ENCODE measurements at places on chromosomes 6 and 20.

DNA sequence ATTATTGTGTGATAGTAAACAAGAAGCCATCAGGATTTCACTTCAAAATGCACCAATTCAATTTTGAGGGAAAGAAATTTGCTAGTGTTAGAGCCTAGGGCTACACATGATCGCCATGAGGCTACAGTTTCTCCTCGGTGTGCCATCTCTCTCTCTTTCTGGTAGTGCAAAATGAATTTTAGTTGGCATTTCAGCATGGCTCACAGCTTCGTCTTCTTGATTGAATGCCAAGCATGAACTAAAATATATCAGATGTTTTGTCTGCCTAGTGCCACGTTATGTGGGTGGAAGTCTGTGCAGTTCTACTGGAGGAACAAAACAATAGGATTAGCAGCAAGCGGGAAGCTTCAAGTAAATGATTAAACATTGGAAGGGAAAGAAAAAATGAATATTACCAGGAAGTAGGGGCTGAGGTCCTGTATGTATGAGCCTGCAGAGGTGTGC is 6.8 kb upstream of the MRAP2 start:
- no peak for DNase-seq

- DNase-seq, result no peak
These were observed 23.1 kb upstream of the BMP7 start for GRCh38 chr20:57289391-57290177.

DNA sequence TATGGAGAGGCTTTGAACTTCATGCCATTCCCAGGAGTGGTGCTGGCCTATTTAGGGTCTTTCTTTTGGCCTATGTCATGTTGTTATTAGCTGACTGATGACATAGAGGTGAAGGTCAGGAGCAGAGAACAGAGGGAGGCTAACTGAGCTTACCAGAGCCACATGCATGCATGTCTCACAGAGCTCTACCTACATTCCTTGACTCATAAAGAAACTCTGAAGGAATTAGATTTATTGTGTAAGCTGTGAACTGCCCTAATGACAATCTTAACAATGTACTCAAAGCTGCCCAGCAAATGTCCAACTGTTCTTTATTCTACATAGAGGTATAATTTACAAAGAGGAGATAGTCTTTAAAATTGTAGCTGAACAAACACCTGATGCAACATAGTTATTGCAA is 192.7 kb upstream of the CNR1 start:
- no peak for DNase-seq

DNA sequence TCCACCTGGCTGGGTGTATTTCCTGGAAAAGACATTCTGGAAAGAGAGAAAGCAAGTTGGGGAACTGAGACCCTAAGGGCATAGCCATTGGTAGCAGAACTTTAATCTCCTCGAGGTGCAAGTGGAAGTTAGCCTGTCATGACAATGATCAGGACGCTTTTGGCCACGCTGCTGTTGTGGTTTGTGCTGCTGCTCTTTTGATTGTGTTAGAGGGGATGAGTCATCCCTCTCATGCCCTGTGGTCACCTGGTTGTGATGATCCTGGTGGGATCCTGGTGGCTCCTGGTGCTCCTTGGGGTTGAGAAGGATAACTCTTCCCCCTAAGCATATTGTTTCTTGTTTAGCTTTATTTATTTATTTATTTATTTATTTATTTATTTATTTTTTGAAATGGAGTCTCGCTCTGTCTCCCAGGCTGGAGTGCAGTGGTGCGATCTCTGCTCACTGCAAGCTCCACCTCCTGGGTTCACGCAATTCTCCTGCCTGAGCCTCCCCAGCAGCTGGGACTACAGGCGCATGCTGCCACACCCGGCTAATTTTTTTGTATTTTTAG is 350.3 kb downstream of the KIF16B start:
- no peak for DNase-seq

DNA sequence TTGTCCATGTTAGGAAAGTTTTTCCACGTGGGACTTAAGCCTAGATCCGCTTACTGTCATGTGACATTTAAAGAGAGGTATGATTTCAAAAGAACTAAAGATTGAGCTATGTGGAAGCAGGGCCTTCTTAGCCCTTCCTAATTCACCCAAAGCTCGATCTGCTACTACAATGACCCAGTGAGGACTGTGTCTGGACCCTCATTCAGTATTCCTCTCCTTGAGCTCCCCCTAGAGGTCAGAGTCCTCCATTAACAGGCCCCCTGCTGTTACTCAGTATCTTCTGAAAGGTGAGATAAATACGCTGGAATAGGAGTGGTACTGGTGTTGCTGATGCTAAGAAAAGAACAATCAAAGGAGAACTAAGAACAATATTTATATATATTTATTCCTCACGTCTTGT is 414.0 kb downstream of the GJA1 start:
- DNase-seq, result no peak

DNA sequence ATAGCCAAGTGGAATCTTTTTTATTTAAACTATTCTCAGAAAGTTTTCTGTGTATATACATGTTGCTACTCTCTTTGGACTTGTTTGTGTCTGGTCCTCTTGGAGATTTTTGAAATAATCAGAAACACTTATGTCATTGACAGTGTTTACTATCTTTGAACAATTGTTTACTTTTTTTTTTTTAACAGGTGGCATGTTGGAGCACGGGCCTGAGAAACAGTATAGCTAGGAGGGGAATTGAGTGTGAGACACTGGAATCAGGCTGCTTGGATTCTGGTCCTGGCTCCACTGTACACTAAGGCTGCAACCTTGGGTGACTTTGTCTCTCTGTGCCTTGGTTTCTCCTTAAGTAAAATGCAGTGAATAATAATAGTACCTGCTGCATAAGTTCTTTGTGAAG is 279.6 kb downstream of the PRL start:
- DNase-seq, result no peak

DNA sequence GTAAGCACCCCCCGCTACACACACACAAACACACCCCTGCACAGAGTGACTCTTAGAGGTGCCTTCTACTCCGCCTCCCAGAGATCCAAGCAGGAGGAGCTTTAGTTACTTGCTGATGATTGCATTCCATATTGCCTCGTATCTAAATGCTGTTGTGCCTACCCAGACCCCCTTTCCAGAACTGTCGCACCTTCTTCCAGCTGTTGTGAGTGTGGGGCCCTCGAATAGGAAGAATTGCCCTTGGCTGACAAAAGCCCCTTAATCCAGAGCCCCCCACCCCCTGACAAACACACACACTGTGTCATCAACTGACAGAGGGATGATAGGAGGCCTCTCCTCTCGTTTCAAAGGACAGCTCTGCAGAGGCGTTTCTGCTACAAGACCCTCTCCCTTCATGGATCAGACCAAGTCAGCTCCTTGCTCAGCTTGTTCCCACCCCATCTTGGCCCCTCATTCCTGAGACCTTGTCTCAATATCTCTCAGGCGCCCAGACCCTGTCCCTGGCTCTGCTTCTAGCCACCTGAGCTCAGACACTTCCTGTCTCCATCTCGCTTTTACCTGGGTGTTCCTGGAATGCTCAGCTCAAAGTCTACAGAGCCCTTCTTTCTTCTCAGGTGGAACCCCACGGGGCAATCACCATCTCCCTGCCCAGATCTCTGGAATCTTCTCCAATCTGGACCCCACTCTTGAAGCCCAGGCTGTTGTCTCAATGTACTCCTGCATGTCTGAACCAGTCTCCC is 4.0 kb upstream of the VSX1 start:
- DNase-seq, result no peak

GRCh38 chr6:170111816-170112582 is 178.9 kb downstream of the DLL1 start:
- DNase-seq, result no peak

GRCh38 chr20:46022411-46023147 is 6.4 kb upstream of the SLC12A5 start:
- DNase-seq, result peak; percentile 45

- DNase-seq, result no peak
These were observed 109.1 kb upstream of the PLEKHG1 start for GRCh38 chr6:150490586-150490985.

- DNase-seq, result no peak
These were observed 11.0 kb upstream of the SNRPC start for GRCh38 chr6:34746104-34746846.

- DNase-seq, result no peak
These were observed 2.9 kb downstream of the C6orf141 start for GRCh38 chr6:49553384-49553783.

- no peak for DNase-seq
These were observed 83.5 kb downstream of the HAO1 start for GRCh38 chr20:7856756-7857155.

Measured in stimulated activated CD8-positive, alpha-beta memory T cell treated with anti-CD3 and anti-CD28 coated beads, Interleukin-4, amount 100 ng/mL, for 4 hours (primary cell).